GM03348 (cell line): ENCODE measurements at places on chromosomes 16 and 17.
A peak's percentile ranks its signal among the peaks of the same experiment; 100 is the strongest.

GRCh38 chr17:77318491-77319210, 177.9 kb downstream of the SEC14L1 start:
- peak; percentile 51 for DNase-seq

GRCh38 chr16:72277749-72278148, 105.8 kb upstream of the PMFBP1 start:
- no peak for DNase-seq

- DNase-seq = no peak
These were observed 7.6 kb downstream of the CLEC10A start for GRCh38 chr17:7072406-7072805.

DNA sequence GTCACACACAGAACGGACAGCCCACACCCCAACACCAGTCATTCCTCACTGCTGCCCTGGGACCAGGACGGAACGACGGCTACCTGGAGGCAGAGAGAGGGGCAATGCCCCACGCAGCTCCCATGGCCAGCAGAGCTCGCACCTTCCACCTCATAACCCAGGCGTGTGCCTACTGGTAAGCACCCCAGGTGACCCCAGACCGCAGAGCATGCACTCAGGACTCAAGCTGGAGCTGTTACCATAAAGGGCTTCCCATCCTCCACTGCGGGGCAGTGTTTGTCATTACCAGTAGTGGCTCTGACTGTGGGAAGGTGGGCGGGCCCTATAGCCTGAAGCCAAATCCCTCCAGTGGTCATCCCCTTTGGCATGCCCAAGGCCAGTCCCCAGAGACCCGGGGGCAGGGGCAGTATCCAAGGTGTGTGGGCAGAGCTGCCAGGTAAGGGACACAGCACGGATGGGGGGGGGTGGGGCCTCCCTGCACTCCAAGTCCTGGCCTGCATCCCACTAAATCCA, 4.7 kb upstream of the BCAR1 start:
- DNase-seq = no peak

GRCh38 chr17:73939806-73940205, 263.7 kb upstream of the RPL38 start:
- no peak for DNase-seq

GRCh38 chr17:37430051-37430627, 23.5 kb downstream of the TADA2A start:
- DNase-seq = peak; percentile 42

DNA sequence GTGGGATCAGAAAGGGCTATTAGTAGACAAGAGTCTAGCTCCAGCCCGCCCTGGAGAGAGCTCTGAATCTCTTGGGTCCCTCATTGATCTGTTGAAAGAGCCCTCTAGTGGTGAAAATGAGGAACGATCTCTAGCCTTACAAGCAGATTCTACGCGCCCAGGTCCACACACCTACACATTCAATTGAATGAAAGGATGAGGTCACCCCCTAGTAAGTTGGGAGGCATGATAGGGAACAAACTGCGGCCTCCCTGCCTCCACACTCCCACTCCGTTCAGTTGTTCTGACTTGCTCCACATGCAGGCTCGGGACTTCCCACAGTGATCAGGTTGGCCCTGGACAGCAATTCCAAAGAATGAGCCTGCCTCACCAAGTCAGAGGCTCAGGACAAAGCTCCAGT, 2.9 kb upstream of the CACNG3 start:
- DNase-seq = peak; percentile 60

DNA sequence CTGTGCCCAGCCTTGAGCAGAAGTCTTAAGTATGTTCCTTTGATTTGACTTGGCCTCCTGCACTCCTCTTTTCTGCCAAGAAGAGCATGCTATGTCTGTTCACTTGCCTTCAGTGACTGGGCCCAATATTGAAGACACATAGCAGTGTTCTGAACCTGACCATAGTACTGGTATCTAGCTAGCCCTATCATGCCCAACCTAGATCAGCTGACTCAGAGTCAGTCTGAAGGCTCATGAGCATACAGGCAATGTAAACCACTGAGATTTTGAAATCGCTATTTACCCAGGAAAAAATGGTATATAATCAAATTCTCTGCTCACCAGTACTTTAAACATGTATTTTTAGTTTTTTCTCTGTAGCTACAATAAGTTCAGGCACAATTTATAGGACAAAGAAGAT, 129.4 kb downstream of the TANC2 start:
- no peak for DNase-seq

- DNase-seq = peak; percentile 66
These were observed 17.8 kb downstream of the SAP30BP start for GRCh38 chr17:75684924-75685323.
